NCI-H1092 (cell line): ENCODE measurements at places on chromosomes 7 and 10.

DNA sequence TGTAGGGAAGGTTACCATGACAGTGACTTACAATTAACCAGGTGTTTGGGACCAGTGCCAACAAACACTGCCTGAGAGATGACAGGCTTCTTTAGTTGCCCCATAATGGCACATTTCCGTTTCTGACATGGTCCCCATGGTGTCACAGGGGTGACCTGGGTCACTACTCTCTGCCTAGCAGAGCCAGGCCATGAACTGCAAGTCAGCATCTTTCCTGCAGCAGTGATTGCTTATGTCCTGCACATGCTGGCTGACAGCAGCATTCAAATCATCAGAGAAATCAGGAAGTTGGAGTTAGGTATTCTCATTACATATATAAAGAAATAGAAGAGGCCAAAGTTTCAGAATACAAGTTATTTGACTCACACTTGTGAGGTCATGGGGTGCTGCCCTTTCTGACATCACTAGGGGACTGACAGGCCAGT lies 47.1 kb upstream of the ZNRF2 start:
- DNase-seq, result no peak

- no peak for DNase-seq
These were observed 68.4 kb downstream of the RALA start for GRCh38 chr7:39691821-39692220.

GRCh38 chr7:100562195-100563099 lies 11.3 kb downstream of the SAP25 start:
- no peak for DNase-seq

- DNase-seq, result no peak
These were observed 74.0 kb downstream of the FAM241B start for GRCh38 chr10:69703766-69704630.

DNA sequence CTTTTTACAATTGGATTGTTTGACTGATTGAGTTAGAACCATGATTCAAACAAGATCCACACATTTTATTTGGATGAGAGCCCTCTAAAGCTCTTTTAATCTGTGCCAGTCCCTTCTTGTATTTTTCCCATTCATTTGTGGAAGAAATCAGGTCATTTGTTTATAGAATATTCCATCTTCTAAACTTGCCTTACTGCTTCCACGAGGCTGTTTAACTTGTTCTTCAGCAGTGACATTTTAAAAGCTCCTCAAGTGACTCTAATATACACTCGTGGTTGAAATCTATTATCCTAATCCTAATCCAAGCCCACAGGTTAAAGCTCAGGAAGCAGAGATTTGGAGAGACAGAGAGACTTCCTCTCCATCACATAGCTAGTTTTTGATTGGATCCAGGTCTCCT lies 155.4 kb upstream of the SVIL start:
- no peak for DNase-seq

DNA sequence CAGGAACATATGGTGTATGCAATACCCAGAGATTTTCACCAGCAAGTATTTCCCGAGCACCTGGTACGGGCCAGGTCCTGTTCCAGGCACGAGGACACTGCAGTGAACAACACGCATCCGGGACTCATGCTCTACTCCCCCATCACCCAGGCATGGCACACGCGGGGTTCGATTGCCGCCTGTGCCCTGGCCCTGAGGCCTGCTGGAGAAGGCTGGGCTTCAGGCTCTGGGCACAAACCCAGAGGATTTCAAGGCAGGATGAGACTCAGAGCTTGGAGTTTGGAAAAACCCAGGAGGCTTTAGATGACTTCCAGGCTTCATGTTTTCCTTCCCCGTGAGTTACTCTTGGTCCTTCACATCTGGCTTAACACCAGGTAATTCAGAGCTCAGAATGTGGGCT lies 143.5 kb downstream of the NEURL1 start:
- DNase-seq, result no peak

- DNase-seq, result no peak
These were observed 19.4 kb upstream of the AHR start for GRCh38 chr7:17279061-17279460.

DNA sequence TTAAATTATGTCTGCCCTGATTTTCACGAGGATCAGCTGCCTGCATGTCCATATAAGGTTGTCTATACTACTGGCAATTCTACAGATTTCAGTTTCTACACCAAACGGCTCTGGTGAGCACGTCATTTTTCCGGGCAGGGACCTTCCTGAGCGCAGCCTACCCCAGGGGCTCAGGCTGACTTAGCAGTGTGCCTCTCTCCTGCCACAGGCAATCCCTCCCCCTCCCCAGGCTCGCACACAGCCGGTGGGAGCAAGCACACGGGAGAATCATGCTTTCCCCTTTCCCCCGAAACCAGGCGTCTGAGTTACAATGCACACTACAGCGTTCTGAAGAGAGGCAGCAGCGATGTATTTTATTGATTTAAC lies 1.7 kb downstream of the KLF6 start:
- peak; percentile 21 for DNase-seq

DNA sequence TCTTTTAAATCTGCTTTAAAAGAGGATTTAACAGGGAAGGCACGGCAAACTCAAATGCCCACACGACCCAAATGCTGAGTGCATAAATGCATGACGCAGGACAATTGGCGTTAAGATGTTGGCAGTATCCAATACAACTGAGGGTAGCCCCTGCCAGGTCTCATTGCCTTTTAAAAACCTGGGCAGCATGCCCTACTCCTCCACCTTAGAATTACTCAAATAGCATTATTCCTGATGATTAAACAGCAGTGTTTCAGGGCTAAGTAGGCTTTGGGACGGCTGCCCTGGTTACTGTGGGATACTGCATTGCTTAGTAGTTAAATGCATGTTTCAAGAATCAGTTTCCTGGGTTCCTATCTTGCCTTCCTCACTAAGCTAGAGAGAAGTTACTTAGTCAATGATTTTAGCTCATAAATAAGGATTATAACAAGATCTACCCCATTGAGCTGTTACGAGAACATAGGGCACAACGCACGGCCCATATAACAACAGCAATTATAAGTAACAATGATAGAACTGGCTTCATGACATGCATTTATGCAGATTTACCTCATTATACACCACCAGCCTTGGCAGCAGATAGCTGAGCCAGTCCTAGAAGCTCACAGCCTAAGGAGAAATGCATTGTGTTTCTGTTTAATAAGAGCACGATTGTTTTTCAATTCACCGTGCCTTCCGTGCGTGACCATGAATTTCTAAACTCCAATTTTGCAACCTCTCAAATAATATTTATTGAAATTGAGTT lies 7.9 kb downstream of the TUBAL3 start:
- DNase-seq, result peak; percentile 77

GRCh38 chr7:141954334-141954733 lies 7.6 kb upstream of the CLEC5A start:
- DNase-seq, result no peak

DNA sequence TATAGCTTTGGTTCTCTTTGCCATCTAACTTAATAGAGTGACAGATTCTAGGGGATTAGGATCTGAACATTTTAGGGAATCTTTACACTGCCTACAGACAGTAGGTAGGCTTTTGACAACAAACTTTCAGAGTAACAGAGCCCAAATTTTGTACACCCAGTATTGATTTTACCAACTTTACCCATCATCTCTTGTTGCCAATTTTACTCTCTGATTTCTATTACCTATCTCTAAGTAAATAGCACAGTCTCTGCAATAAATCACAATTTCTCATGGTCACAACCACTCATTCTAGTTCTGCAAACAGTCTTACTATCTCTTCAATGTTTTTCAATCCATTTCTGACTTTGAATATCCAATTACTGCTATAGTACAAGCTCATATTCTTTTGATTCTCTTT lies 1097.6 kb upstream of the PHF14 start:
- no peak for DNase-seq

DNA sequence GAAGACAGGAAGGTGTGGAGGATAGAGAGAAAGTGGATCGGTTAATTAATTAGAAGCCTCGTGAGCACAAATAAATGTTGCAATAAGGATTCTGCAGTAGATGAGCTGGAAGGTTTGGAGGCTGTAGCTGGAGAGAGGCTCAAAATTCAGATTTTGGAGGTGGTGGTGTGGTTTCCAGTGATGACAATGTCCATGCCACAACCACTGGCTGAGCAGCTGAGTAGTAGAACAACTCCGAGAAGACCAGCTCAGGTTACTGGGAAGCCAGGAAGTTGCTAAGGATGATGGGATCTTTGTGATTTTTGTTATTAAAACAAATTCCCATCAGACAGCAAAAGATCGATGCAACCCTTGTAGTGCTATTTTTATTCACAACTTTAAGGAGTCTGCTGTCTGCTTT lies 7.7 kb downstream of the SLC26A4 start:
- DNase-seq, result no peak

- no peak for DNase-seq
These were observed 2.4 kb downstream of the SPOCK2 start for GRCh38 chr10:72085864-72086465.

- DNase-seq, result no peak
These were observed 16.9 kb upstream of the CREB5 start for GRCh38 chr7:28395404-28395803.

DNA sequence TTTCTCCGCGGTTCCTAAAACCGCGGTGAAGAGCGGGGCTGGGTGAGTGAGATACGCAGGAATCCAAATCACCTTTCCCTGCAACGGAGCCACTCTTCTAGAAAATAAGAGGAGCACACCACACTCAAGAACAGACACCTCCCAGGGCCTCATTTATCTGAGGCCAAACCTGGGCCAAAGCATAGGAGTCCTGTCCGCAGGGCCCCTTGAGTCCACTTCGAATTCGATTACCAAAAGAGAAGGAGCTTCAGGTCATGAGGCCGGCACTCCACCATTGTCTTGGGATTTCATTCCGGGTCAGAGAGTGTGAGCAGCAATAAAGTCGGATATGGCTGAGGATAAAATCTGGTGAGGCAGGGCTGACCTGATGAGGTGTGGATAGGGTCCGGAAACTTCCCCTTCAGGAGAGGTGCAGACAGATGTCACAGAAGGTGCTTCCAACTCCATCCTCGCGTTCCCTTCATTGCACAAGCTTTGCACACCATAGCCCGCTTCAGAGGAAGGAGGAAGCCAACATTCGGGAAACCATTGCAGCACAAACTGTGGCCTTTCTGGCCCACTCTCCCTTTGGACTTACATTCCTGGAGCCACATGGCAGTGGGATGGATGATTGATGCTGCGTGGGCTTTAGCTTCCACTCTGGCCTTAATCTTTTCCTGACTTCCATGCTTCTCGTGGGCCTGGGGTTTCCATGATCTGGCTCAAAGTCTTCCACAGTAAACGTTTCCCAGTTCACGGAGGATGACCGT lies 27.2 kb upstream of the ZNF273 start:
- DNase-seq, result no peak

GRCh38 chr7:77933394-77933793 lies 134.8 kb downstream of the PHTF2 start:
- no peak for DNase-seq

- DNase-seq, result no peak
These were observed 1236.0 kb upstream of the CELF2 start for GRCh38 chr10:9781666-9782065.

DNA sequence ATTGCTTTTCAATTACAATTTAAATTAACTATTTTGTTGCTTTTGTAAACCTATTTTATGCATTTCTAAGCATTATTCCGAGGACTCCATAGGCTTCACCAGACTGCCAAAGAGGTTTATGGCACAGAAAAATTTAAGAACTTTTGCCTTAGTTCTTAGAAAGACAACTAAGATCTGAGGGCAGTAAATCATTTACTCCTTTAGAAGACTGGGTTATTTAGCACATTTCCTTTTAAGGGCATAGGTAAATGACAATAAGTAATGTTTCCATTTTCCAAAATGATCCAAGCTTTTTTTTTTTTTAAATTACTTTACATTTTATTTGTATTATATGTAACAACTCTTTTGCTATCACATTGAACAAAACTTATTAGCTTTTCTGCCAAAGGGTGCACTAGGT lies 15.0 kb upstream of the STEAP4 start:
- DNase-seq, result no peak

- DNase-seq, result no peak
These were observed 170.1 kb downstream of the BBS9 start for GRCh38 chr7:33299425-33299824.

GRCh38 chr10:593901-594457 lies 95.5 kb downstream of the DIP2C start:
- no peak for DNase-seq

DNA sequence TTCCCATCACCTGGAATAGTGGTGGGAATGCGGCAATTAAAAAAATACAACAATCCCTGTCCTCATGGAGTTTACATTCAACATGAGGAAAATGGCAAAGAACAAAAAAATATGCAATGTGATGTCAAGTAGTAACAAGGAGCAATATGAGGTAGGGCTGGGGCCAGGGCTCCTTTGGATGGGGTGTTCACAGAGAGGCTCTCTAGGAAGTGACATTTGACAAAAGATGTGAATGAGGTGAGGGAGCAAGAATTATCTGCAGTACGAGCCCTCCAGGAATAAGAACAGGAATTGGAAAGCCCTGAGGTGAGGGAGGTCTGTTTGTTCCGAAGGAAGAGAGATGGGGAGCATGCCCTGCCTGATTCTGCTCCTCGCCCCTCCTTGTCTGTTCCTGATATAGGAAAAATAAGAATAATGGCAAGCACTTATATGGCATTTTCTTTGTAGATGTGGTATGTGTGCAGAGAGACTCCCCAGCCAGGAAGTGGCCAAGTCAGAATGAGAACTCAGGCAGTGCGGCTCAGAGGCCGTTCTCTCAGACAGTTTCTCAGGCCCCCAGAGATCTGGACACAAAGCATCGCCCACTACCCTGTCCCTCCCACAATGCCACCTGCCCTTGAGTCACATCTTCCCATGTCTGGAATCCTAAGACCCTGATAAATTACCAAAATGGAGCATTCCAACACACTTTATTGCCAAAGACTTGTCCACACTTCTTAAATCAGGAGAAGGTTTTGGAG lies 105.6 kb downstream of the APBB1IP start:
- no peak for DNase-seq

GRCh38 chr10:48322017-48322416 lies 15.5 kb downstream of the MAPK8 start:
- no peak for DNase-seq

- no peak for DNase-seq
These were observed 12.2 kb downstream of the PPA1 start for GRCh38 chr10:70221030-70221429.

DNA sequence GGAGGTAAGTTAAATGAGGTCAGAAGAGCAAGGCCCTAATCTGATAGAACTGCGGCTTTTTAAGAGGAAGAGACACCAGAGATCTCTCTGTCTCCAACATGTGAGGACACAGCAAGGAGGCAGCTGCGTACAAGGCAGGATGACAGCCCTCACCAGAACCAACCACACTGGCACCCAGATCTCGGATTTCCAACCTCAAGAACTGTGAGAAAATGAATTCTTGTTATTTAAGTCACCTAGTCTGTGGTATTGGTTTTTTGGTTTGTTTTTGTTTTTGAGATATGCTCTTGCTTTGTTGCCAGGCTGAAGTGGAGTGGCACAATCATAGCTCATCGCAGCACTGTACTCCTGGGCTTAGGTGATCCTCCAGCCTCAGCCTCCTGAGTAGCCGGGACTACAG lies 127.2 kb downstream of the DLG5 start:
- DNase-seq, result no peak

DNA sequence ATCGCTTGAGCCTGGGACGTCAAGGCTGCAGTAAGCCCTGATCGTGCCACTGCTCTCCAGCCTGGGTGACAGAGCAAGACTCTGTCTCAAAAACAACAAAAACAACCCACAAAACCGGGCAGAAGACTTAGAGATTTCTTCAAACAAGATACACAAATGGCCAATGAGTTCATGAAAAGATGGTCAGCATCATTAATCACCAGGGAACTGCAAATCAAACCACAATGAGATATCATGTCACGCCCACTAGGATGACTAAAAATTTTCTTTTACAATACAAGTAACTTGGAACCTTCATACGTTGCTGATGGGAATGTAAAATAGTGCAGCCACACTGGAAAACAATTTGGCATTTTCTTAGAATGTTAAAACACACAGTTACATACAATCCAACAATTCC lies 77.3 kb upstream of the GRID1 start:
- DNase-seq, result no peak
